Stimulated activated CD8-positive, alpha-beta memory T cell treated with anti-CD3 and anti-CD28 coated beads, Interleukin-7, amount 100 ng/mL, for 1 hour (primary cell): ENCODE measurements at places on chromosomes 4 and X.

GRCh38 chr4:40185830-40186664, 10.8 kb upstream of the RHOH start:
- DNase-seq = no peak

- no peak for DNase-seq
These were observed 35.7 kb downstream of the ACE2 start for GRCh38 chrX:15564981-15565579.

DNA sequence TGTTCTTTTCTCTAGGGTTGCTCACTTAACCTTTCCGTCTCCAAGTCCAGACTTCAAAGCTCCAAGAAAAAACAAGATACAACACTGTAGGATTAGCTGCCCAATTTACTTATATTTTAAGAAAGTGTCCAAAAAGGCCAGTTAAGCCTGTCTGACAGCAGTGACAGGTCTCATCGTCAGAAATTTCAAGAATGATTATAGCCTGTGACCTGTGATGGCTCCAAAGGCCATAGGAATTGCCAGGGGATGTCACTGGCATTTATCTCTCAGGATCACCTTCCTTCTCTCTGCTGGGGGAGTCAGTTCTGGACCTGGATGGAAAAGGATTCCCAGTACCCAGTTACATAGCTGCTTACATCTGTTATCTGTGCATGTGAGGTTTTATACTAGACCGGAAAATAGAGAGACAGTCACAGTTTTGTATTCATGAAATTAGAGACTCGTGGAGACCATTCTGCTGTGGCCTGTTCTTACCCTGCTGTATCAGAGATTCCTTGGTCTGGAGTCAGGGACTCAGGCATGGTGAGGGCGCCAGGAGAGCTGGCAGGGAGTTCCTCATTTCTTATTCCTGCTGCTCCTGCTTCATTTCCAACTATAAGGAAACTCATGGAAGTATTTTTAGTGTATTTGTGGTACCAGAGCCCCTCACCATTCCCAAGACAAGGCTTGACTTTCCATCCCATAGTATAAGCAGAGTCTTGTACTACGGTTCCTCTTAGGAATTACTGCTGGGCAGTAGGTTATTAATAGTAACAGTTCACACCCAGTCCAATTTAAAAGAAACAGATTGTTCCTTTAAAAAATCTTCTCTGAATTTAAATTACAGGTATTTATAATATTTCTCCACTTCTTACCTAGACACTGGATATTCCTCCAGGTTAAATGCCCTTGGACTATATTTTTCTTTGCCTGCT, 220.8 kb downstream of the SHROOM3 start:
- DNase-seq = no peak

DNA sequence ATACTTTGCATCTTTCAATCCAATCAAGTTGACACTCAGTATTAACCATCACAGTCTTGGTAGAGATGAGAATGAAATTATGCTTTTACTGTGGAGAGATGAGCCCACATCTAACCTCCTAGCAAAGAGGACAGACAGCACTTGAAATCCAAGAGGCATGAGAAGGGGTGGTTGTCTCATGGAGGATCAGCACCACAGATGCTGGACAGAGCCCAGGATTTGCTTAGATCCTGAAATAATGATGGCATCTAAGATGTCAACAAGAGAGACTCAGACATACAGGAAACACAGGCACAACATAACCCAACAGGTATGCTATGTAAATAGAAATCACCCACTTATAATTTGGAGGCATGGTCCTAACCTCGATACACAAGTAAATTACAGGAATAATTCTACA, 74.3 kb upstream of the VCX2 start:
- DNase-seq = no peak

DNA sequence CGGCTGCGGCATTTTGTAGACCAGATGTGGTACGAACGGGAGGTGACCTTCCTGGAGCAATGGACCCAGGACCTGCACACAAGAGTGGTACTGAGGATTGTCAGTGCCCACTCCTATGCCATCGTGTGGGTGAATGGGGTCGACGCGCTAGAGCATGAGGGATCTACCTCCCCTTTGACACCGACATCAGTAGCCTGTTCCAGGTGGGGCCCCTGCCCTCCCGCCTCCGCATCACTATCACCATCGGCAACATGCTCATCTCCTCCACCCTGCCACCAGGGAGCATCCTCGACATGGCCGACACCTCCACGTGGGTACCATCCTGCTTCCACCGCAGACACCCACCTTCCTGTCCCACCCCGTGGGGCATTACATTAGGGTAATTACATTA, 46.2 kb downstream of the SMARCA5 start:
- DNase-seq = no peak

- no peak for DNase-seq
These were observed 66.0 kb downstream of the CAMK2D start for GRCh38 chr4:113695328-113696169.

GRCh38 chrX:110216027-110216426, 101.9 kb downstream of the AMMECR1 start:
- no peak for DNase-seq

GRCh38 chrX:23980011-23980441, 47.0 kb downstream of the KLHL15 start:
- DNase-seq = no peak

DNA sequence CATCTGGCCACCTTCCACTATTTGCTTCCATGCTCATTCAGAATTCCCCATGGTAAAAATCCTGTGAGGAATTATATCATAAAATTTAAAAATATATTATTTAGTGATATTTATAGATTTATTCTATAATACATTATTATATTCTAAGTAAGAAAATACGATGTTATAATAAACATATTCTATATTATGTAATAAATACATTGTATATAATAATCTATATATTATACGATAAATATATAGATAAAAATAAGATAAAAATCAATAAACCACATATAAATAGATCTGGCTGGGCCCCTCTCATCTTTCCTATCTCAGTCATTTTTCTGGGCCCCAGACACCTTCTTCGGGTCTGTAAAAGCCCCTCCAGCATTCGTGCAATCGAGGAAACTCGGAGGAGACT, 68.5 kb downstream of the DCTD start:
- no peak for DNase-seq

- DNase-seq = no peak
These were observed 353.3 kb downstream of the RAB28 start for GRCh38 chr4:13130848-13131247.

DNA sequence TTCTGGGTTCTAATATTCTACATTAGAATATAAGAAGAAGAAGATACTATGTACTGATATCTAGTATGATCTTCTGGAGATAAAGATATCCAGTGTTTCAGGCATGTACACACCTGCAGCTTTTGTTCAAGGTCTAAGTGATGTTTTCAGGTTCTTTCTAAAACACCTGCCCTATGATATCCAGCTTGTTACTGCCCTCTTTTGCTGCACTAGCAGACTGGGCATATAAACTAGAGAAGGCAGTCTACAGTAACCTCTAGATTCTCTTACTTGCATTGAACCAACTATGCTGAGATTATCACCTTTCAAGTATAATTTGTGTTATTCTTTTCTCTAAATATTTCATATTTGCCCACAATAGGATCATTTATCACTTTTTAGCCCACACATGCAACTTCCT, 1.9 kb upstream of the FRYL start:
- no peak for DNase-seq

DNA sequence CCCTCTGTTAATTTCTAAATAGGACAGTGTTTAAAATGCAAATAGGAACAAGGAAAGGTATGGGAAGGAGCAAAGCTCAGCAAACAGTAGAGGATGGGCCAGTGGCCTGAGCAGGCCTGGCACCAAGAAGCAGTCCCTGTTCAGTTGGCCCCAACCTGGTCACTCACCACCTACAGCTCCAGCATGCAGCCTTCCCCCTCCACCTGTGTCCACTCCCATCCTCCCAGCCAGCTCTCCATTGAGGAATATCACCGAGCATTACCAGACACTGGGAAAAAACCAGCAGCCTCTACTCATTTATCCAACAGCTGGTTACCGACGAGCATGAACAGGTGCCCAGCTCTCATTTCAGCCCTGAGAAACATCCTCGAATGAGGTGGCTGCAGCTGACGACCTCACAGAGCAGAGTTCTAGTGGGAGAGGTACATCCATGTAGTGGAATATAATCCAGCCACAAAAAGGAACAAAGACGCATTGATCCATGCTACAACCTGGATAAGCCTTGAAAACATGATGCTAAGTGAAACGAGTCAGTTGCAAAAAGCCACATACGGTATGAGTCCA, 25.6 kb downstream of the CD99L2 start:
- no peak for DNase-seq
